ENCODE measurements at places on chromosomes 2 and 18. TPM values are rescaled to one million over a fixed set of nuclear protein-coding genes. Genes with fewer than 3 reads are reported as not detected.

The ATIC gene
- total RNA-seq, result 289 TPM

The RFX8 gene
- not detected for total RNA-seq

The IL36B gene
- not detected for total RNA-seq

The CAPN13 gene
- 0.08 TPM for total RNA-seq

The SMIM21 gene
- not detected for total RNA-seq

The ABHD1 gene
- not detected for total RNA-seq

The SRD5A2 gene
- total RNA-seq, result not detected

The TTN gene
- total RNA-seq, result 0.45 TPM

The BCL2 gene
- 71.4 TPM for total RNA-seq

The ANKRD29 gene
- not detected for total RNA-seq

The VWA3B gene
- not detected for total RNA-seq

The TOGARAM2 gene
- 7.6 TPM for total RNA-seq

The OTX1 gene
- not detected for total RNA-seq

The KATNAL2 gene
- total RNA-seq, result 1.0 TPM

The RAD51AP2 gene
- total RNA-seq, result not detected

The KCNS3 gene
- not detected for total RNA-seq

The MEP1B gene
- not detected for total RNA-seq

The PARD6G gene
- 0.61 TPM for total RNA-seq

The GCG gene
- total RNA-seq, result not detected

The RBKS gene
- 1.6 TPM for total RNA-seq

The REG3G gene
- total RNA-seq, result 0.28 TPM

The ESPNL gene
- 0.35 TPM for total RNA-seq

The OXER1 gene
- total RNA-seq, result 0.33 TPM

The TBR1 gene
- not detected for total RNA-seq

The CNRIP1 gene
- total RNA-seq, result 0.13 TPM

The LRP1B gene
- total RNA-seq, result not detected

The EVX2 gene
- total RNA-seq, result not detected

Data from activated T-cell treated with anti-CD3 and anti-CD28 coated beads, Interleukin-2, amount 50 U/mL, for 4 hours (primary cell).